Endothelial cell of umbilical vein (primary cell): ENCODE measurements at places on chromosomes 4 and X. TPM values are rescaled to one million over a fixed set of nuclear protein-coding genes. Genes with fewer than 3 reads are reported as not detected.

NEUROG2 gene
- not detected in 2 replicates for total RNA-seq

DNA sequence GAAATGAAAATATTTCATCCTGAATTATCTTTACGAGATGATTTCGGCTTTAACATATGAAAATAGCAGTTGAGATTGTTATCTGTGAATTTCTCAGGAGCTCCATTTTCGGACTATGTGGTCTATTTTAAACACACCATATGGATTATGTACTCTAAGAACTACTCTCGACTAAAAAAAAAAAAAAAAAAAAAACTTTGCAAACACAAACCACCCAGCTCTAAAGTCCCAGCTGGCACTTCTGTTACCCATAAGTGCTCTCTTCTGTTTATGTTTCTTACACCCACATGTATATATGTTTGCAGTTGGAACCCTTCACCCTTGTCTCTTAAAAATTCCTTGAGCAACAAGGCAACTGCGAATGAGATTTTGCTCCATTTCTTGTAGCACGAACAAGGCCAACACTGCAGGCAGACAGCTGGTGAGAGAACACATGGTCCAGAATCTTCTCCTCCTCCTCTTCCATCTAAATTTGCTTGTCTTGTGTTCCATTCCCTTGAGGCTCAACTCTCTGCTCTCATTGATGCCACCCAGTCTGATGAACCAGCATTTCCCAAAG lies 172.7 kb upstream of the HCCS start:
- H3K36me3 ChIP-seq: no peaks in the 10 kb centered on the region
- peaks cover 2% of the 10 kb centered on the region for H3K4me1 ChIP-seq
- no peak for DNase-seq
- H3K4me3 ChIP-seq: no peak overlapping the region

PAPSS1 gene
- total RNA-seq: 69.6 and 72.0 TPM in 2 replicates

TMEM47 gene
- 22.2 and 26.8 TPM in 2 replicates for total RNA-seq

MAOA gene
- 18.1 and 23.5 TPM in 2 replicates for total RNA-seq

CDK16 gene
- 99.2 and 99.9 TPM in 2 replicates for total RNA-seq

- no peak for DNase-seq
- no peak overlapping the region for H3K27ac ChIP-seq
- no peaks in the 10 kb centered on the region for H3K27me3 ChIP-seq
- H3K4me3 ChIP-seq: no peak overlapping the region
- H3K4me1 ChIP-seq: no peaks in the 10 kb centered on the region
- no peaks in the 10 kb centered on the region for H3K36me3 ChIP-seq
Observed at GRCh38 chrX:49970674-49971073, 48.3 kb downstream of the CLCN5 start.

DNA sequence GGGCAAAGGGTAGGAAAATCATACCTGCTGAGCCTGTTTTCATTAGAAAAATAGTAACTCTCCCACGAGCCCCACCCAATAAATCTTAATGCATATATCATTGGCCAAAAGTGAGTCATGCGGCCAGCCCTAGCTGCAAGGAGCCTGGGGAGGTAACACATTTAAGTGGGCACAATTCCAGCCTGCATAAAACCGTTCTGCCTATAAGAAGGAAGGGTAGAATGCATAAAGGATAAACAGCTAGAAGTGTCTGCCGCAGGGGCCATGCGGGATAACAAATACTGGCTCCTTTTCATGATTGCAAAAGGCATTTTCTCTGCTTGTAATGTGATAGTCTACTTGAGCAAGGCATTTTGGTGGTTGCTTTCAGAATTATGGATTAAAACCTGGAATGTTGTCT lies 37.1 kb downstream of the EFHC2 start:
- no peaks in the 10 kb centered on the region for H3K36me3 ChIP-seq
- no peaks in the 10 kb centered on the region for H3K27me3 ChIP-seq
- no peaks in the 10 kb centered on the region for H3K4me1 ChIP-seq
- no peak overlapping the region for H3K4me3 ChIP-seq

COL4A6 gene
- total RNA-seq: 0.49 and 0.92 TPM in 2 replicates

DNA sequence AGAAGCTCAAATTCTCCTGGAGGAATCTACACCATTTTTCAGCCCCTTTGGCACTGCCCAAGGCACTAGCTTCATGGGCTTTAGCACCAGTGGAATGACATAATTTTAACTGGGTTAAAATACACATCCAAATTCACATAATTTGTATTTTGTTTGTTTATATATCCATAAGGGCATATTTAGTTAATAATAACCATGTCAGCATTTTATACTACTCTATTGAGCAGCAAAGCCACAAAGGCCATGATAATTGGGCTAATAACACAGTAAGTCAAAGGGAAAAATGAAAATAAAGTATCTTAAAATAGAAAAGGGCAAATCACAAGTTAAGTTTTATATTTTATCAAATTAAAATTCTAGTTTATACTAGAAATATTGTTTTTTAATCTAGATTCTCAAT lies 262.7 kb upstream of the TACR3 start:
- no peaks in the 10 kb centered on the region for H3K4me1 ChIP-seq
- H3K27me3 ChIP-seq: no peaks in the 10 kb centered on the region
- no peaks in the 10 kb centered on the region for H3K36me3 ChIP-seq
- H3K27ac ChIP-seq: no peak overlapping the region

- H3K4me1 ChIP-seq: no peaks in the 10 kb centered on the region
- H3K27me3 ChIP-seq: peaks cover 2% of the 10 kb centered on the region
- no peak overlapping the region for H3K4me3 ChIP-seq
- H3K36me3 ChIP-seq: no peaks in the 10 kb centered on the region
Observed at GRCh38 chr4:76300012-76300411, 6.5 kb upstream of the STBD1 start.

DNA sequence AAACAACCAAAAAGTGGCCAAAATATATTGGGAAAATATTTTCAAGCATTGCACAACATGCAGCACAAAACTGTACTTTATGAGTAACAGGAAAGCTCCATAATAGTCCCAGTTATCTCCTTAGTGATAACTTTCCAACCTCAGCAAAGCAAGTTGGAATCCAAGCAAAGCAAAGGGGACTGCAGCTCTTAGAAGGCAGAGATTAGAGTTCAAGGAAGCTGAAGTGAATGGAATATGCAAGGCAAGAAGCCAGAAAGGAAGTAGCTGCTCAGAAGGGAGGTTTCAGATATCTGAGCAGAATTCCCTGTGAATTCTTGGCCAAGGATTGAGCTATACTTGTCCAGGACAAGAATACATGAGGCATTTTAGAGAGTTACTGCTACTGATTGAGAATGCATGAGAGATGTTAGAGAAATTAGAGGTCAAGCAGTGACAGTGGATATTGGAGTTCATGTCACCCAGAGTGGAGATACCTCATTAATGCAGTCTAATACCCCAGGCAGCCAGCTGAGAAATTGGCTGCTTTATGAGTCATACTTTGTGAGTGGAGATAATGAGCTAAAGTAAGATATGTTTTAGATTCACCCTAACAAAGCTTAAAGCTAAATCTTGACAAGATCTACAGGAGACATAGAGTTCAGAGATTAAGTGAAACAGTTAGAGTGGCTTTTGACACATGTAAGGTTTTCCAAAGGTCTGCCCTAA lies 102.8 kb downstream of the INPP4B start:
- no peak overlapping the region for H3K4me3 ChIP-seq
- H3K36me3 ChIP-seq: no peaks in the 10 kb centered on the region
- no peak overlapping the region for H3K27ac ChIP-seq
- H3K4me1 ChIP-seq: peaks cover 3% of the 10 kb centered on the region
- no peaks in the 10 kb centered on the region for H3K27me3 ChIP-seq
- peak; percentile 84 for DNase-seq

DNA sequence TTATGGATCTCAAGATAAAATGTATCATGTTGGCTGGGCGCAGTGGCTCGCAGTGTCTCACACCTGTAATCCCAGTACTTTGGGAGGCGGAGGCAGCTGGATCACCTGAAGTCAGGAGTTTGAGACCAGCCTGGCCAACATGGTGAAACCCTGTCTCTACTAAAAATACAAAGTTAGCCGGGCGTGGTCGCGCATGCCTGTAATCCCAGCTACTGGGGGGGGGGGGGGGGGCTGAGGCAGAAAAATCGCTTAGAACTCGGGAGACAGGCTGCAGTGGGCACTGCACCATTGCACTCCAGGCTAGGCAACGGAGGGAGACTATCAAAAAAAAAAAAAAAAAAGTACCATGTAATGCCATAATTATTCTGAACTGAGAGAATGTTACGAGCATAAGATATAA lies 2.1 kb downstream of the RBMX start:
- no peaks in the 10 kb centered on the region for H3K27me3 ChIP-seq
- H3K4me3 ChIP-seq: peak overlapping the region; percentile 91
- H3K27ac ChIP-seq: no peak overlapping the region
- H3K36me3 ChIP-seq: no peaks in the 10 kb centered on the region

DNA sequence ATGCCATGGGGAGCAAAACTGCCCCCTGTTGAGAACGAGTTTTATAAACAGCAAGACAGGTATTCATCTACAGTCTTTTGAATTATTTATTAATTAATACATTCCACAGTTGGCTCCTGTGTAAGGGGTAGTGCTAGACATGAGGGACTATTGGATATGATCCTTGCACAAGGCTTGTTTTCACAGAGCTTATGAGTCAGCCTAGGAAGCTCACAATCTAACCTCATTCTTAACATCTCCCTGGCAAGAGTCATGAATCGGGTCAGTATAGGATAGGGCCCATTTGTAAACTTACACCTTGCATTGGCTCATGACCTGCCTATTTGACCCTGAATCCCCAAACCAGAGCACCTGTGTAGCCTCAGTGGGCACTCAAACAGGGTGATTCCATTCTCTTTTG lies 209.1 kb upstream of the HCCS start:
- no peak overlapping the region for H3K4me3 ChIP-seq
- H3K4me1 ChIP-seq: peaks cover 6% of the 10 kb centered on the region
- H3K27ac ChIP-seq: no peak overlapping the region
- peak; percentile 1 for DNase-seq

DNA sequence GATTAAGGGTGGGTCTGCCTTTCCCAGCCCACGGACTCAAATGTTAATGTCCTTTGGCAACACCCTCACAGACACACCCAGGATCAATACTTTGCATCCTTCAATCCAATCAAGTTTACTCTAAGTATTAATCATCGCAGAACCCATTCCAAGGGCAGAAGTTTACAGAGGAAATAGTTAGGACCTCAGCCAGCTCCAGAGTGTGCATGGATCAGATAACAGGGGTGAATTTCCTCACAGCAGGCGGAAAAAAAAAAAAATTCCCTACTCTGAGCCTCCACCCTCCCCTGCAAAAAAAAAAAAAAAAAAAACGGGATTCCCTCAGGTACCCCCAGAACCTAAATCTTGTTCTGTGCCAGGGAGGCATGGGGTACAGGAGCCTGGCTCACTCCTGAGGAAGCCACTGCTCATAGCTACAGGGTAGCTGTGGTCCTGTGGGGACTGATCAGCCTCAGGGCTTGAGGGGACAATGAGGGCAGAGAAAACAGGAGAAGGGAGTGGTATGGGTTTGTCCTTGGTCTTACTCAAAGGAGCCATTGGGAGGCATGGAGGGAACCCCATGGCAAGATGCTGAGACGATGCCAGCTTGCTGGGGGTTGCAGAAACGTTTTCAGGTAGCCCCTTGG lies 113.0 kb downstream of the DHRSX start:
- DNase-seq: peak; percentile 75
- peaks cover 5% of the 10 kb centered on the region for H3K36me3 ChIP-seq
- H3K4me1 ChIP-seq: peaks cover 4% of the 10 kb centered on the region
- no peak overlapping the region for H3K27ac ChIP-seq

DCAF12L2 gene
- total RNA-seq: not detected in 2 replicates

CENPE gene
- 45.7 and 50.8 TPM in 2 replicates for total RNA-seq

- no peaks in the 10 kb centered on the region for H3K27me3 ChIP-seq
- peak; percentile 87 for DNase-seq
- H3K4me1 ChIP-seq: no peaks in the 10 kb centered on the region
- H3K36me3 ChIP-seq: no peaks in the 10 kb centered on the region
- H3K27ac ChIP-seq: no peak overlapping the region
Observed at GRCh38 chr4:169439244-169439643, 168.5 kb upstream of the SH3RF1 start.

- no peaks in the 10 kb centered on the region for H3K36me3 ChIP-seq
- H3K27me3 ChIP-seq: peaks cover 21% of the 10 kb centered on the region
- no peak overlapping the region for H3K27ac ChIP-seq
- H3K4me3 ChIP-seq: no peak overlapping the region
- DNase-seq: no peak
- H3K4me1 ChIP-seq: no peaks in the 10 kb centered on the region
Observed at GRCh38 chr4:1178300-1179088, 6.1 kb upstream of the SPON2 start.

GRCh38 chrX:126847143-126847542 lies 27.6 kb downstream of the PRR32 start:
- no peak overlapping the region for H3K27ac ChIP-seq
- no peaks in the 10 kb centered on the region for H3K36me3 ChIP-seq
- DNase-seq: no peak
- H3K4me1 ChIP-seq: no peaks in the 10 kb centered on the region

FAM47A gene
- not detected in 2 replicates for total RNA-seq

- no peak overlapping the region for H3K4me3 ChIP-seq
- H3K4me1 ChIP-seq: peaks cover 29% of the 10 kb centered on the region
- H3K36me3 ChIP-seq: no peaks in the 10 kb centered on the region
- H3K27ac ChIP-seq: no peak overlapping the region
- no peaks in the 10 kb centered on the region for H3K27me3 ChIP-seq
Observed at GRCh38 chr4:107858158-107858742, 33.5 kb downstream of the SGMS2 start.

- DNase-seq: peak; percentile 80
- H3K4me1 ChIP-seq: peaks cover 26% of the 10 kb centered on the region
- H3K27me3 ChIP-seq: no peaks in the 10 kb centered on the region
- no peaks in the 10 kb centered on the region for H3K36me3 ChIP-seq
Observed at GRCh38 chr4:98932539-98932938, 3.6 kb upstream of the EIF4E start.

MAGEC3 gene
- not detected in 2 replicates for total RNA-seq

ATXN3L gene
- not detected in 2 replicates for total RNA-seq

FDCSP gene
- not detected in 2 replicates for total RNA-seq

PAGE2B gene
- total RNA-seq: not detected in 2 replicates
